CD8-positive, alpha-beta T cell (primary cell): ENCODE measurements at places on chromosomes 4 and X.

DNA sequence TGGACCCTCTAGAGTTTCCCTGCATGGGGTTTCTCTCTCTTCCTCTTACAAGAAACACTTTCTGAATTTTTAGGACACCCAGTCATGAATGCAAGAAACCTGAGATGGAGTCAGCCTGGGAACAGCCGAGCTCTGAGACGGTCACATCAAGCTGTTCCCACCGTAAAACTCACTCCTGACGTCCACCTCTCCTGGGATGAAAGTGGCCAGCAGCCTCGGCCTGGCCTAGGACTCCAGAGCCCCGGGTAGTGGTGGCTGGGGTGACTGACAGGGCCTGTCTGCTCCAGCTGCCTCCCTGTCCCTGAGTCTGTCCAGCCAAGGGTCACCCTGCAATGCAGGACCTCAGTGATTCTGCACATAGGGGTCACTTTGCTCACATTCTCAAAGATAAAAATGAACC lies 217.8 kb downstream of the SHOX start:
- DNase-seq: no peak

- DNase-seq: no peak
Measured at GRCh38 chr4:156949373-156949814, 22.2 kb downstream of the PDGFC start.

- no peak for DNase-seq
Measured at GRCh38 chr4:78591404-78591803, 39.8 kb downstream of the ANXA3 start.

- DNase-seq: no peak
Measured at GRCh38 chr4:77899607-77900006, 37.0 kb downstream of the MRPL1 start.

- DNase-seq: no peak
Measured at GRCh38 chr4:145326491-145326890, 146.1 kb upstream of the OTUD4 start.

- no peak for DNase-seq
Measured at GRCh38 chr4:7924163-7924562, 15.5 kb downstream of the AFAP1 start.

DNA sequence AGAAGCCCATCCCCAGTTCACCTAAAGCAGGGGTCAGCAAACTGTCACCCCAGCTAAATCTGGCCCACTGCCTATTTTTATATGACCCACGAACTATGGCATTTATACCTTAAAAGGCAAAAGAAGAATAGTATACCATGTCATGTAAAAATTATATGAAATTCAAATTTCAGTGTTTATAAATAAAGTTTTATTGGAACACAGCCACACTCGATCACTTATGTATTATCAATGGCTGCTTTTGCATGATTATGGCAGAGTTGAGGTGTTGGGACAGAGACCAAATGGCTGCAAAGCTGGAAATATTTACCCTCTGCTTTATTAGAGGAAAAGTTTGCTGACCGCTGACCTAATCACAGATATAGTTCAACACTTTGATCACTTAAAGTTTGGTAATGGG lies 59.2 kb upstream of the GATB start:
- no peak for DNase-seq

GRCh38 chrX:40468033-40468846 lies 112.5 kb upstream of the ATP6AP2 start:
- DNase-seq: peak; percentile 54

- DNase-seq: no peak
Measured at GRCh38 chr4:46947541-46947940, 38.5 kb upstream of the COX7B2 start.

DNA sequence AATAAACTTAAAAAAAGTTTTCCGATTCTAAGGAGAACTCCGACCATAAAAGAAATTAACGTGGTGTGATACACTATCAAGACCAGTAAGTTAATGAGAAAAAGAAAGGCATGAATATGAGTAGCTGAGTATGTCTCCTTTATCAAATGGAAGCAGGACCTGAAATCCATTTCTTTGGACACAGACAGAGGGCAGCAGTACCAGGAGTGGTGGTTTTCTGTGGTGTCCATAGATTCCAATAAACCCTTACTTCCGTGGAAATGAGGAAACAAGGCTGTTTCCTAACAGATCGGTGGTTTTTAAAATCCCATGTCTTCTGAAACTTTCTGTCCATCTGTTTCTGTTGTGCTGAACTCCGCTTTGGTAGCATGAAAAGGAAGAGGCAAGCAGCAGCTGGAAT lies 128.5 kb upstream of the TSPAN5 start:
- DNase-seq: no peak

DNA sequence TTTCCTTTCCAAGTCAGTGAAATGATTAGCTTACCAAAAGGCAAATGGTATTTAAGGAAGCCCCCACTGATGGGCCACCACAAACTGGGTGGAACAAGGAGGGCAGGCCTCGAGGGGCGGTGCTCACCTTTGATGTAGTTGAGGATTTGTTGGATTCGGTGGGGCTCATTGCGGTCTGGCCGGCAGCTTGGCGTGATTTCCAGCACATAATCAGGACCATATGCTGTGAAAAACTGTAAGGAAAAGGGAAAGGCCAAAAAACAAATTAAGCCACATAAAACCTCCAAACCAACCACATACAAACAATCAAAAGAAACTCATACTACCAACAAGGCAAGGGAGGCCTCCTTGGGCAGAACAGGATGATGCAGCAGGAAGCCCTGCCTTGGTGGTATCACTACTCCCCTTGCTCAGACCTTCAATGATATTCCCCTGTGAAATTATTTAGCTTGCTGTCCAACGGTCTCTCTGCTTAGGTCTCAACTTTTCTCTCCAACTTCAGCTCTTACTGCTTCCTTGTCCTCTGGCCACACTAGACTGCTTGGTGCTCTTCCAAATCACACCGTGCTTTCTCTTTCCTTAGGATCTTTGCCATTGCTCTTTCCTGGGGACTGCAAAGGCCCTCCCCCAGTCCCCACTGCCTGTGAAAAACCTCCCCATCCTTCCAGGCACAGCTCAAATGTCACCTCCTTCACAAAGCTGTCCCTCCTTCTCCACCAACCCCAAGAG lies 46.1 kb upstream of the CITED1 start:
- DNase-seq: no peak

DNA sequence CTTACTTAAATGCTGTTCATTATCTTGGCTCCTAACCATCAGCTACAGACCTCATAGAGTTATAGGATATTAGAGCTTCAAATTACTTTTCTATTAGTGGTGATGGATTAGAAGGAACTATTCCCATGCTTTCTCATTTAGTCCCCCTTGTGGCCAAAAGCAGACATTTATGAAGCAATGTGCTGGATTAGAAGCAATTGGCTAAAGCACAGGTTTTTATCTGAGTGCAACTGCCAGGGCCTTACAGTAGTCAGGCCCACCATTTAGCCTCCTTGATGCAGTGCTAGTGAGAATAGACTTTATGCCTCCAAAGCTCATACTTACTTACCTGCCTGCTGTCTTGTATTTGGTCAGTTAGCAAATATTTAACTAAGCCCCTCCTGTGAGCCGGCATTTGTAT lies 93.0 kb downstream of the TSPAN7 start:
- DNase-seq: no peak

GRCh38 chr4:122050841-122051240 lies 99.0 kb upstream of the TRPC3 start:
- DNase-seq: no peak

GRCh38 chr4:169583563-169583962 lies 28.8 kb downstream of the NEK1 start:
- DNase-seq: no peak

DNA sequence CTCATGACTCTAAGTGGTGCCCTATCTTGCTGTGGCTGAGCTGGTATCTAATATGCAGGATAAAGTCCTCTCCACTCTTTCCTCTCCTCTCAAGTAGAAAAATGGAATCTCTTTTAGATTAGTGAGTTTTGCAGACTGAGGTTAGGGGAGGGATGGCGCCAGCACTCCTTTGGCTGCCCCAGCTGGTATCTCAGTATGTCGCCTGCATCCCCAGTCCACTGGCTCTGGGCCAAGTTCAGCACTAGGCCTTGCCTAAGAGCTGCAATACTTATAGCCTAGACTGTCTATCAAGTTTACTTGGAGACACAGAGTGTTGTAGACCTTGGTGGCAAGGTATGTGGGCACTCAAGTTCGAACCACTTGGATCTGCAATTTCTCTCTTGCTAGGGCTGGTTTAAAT lies 351.3 kb downstream of the NAP1L3 start:
- DNase-seq: no peak

- no peak for DNase-seq
Measured at GRCh38 chr4:64508089-64508488, 98.8 kb upstream of the TECRL start.

DNA sequence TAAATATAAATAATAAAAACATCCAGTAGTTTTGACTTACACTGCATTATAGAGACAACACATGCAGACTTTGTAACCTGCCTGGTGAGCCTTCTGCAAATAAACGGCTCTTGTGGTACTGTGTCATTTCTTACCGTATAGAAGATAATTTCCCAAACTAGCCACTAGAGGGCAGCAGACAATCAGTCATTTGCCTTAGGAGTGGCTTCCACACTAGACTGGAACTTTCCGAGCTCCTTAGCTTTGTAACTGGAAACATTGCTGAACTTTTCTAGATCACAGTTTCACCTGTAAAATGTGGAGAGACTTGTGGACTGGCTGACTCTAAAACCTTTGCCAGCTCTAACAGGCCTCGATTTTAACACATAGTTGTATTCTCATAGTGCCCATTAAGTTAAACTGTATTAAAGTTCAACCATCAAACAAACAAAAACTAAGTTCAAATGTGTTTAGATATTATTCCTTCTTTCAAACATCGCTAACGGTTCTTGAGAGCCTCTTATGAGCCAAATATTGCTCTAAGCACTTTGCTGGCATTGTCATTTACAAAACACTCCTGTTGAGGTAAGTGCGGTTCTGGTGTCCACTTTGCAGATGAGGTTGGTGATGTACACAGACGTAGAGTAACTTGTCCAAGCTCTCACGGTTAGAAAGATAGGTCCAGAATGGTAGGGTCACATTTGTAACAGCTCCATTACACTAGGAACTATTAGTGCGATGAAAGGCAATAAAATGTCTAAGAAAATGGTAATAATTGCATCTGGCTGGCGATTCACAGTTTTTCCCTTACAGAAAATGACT lies 345.5 kb downstream of the ANK2 start:
- DNase-seq: peak; percentile 37

DNA sequence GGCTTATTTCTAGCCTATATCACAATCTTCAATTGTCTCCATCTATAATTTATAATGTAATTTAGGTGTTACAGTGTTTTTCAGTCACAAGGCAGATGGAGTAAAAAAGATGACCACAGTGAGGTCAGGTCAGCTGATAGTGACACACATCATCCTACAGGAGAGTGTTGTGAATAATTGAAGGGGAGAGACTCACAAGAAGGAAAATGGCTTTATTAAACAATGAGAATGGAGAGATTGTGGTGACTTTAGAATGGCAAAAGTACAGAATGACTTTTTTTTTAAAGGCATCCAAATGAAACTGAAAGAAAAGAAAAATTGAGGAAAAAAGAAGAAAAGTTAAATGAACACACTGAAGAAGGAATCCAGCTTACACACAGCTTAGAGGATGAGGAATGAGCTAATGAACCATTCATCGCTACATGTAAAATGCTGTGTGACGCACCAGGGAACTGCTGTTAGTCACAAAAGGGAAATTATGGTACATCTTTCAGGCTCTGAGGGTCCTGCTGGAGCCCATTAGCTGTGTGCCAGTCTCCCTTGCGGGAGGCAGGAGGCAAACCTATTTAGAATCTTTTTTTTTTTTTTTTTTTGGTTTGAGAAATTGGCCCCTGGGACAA lies 56.6 kb downstream of the SPRY1 start:
- no peak for DNase-seq

DNA sequence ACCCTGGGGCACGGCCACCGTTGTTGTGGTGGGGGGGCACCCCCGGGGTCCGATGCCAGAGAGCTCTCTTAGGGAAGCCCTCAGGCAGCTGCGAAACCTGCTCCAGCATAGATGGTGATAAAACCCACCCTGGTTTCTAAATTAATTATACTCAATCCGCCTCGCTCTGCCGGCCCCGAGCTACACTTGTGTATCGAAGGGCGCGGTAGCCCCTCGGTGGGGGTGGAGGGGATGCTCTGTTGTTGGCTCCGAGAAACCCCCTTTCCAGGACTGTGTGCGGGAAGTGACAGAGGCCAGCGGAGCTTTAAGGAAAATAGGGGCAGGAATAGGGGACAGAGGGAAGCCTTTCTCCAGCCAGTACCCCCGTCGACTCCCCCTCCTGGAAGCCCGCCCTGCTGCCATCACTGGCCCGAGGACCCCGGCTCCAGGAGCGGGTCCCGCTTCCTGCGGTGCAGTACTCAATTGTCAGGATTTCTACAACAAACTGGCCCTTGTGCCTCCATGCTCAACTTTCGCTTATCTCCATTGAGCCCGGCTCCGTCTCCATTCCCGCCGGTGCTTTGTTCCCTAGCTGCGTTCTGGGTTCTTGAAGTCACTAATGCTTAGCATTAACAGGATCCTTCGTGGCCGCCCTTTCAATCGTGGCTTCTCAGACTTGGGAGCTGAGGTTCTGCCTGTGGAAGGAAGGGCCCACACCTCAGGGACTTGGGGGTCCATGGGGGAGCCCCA lies 408.2 kb downstream of the BCOR start:
- no peak for DNase-seq

GRCh38 chr4:76384052-76384451 lies 36.9 kb downstream of the CCDC158 start:
- no peak for DNase-seq

DNA sequence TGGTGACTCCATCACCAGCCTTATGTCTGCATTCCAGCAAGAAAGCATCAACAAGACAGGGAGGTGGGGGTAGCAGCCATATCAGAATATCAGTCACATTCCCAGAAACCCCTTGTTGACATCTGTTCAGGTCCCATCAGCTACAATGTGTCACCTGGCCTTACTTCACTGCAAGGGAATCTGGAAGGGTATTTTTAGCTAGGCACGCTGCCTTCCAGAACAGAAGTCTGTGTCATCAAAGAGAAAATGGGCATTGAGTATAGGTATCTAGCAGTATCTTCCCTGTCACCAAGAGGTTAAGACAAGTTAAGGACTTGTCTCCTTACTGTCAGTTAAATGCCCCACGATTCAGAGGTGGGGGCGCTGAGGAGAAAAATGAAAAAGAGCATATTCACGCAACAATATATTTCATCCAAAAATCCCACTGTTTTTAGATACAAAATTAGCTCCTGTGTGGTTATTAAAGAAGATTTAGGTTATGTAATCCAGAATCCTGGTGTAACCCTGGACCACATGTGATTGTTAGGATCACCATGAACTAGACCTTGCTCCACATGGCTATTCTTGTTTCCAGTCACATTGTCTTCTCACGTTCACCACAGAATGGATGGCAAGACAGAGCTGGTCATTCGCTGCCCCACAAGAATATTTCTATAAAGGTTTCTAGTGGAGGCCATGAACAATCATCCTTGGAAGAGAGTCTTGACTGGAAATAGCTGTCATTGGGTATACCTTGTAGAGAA lies 60.0 kb upstream of the PDHA1 start:
- no peak for DNase-seq

DNA sequence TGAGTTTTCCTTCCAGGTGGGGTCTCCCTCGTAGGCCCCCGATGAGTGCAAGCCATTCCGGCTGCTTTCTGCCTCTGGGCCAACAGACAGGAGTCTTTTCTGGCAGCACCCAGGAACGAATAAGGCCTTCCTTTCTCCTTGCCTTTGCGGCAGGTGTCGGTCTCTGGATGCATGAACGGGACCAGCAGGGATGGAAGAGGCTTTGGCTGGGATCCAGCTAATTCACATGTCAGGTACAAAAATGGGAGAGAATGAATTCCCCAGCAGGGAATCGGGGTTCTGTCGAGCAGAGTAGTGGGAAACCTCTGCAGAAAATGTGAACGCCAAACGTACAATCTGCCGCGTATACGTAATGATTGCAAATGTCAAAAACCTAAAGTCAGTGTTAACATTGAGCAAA lies 146.1 kb upstream of the TBL1X start:
- DNase-seq: no peak
